ENCODE measurements at places on chromosomes 16 and 17.

GRCh38 chr17:49217651-49218413, 7.3 kb downstream of the ABI3 start:
- peak; percentile 44 for DNase-seq

- no peak for DNase-seq
Observed at GRCh38 chr16:13856398-13856797, 63.6 kb upstream of the ERCC4 start.

GRCh38 chr17:68383443-68384321, 73.6 kb downstream of the WIPI1 start:
- no peak for DNase-seq

- no peak for DNase-seq
Observed at GRCh38 chr16:89842471-89843408, 14.5 kb downstream of the SPIRE2 start.

GRCh38 chr16:87739801-87740200, 26.0 kb downstream of the KLHDC4 start:
- DNase-seq = no peak

DNA sequence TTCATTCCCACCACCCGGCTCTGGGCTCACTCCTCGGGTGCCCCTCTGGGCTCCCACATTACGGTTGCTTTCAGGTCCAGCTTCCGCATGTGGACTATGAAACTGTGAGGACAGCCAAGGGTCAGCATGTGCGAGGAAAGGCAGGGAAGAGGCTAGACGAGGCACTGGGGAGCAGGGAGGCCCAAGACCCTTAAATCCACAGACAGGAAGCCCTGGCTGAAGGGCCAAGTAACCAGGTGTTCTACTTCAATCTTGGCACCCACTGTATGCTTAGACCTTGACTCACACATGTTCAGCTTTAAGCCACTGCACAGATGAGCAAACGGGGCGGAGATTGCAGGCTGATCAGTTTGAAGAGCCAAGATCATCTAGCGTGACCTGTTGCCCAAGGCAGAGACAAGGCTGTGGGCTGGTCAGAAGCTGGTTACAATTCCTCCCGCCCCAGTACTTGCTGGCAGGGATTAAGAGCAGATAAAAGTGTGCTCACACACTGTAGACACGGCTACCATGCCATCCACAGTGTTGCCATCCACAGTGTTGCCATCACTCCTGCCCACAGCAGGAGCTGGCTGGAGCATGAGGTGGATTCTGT, at the start of gene CES4A:
Gene CES4A (plus strand): TSS at position 393 of the 592 bp plus-strand sequence. CDS start 184 bp downstream, at position 577.
- DNase-seq = no peak

- DNase-seq = no peak
Observed at GRCh38 chr17:56600256-56600655, 6.8 kb downstream of the NOG start.

- no peak for DNase-seq
Observed at GRCh38 chr16:58128181-58128631, 975 bp downstream of the CFAP20 start.

DNA sequence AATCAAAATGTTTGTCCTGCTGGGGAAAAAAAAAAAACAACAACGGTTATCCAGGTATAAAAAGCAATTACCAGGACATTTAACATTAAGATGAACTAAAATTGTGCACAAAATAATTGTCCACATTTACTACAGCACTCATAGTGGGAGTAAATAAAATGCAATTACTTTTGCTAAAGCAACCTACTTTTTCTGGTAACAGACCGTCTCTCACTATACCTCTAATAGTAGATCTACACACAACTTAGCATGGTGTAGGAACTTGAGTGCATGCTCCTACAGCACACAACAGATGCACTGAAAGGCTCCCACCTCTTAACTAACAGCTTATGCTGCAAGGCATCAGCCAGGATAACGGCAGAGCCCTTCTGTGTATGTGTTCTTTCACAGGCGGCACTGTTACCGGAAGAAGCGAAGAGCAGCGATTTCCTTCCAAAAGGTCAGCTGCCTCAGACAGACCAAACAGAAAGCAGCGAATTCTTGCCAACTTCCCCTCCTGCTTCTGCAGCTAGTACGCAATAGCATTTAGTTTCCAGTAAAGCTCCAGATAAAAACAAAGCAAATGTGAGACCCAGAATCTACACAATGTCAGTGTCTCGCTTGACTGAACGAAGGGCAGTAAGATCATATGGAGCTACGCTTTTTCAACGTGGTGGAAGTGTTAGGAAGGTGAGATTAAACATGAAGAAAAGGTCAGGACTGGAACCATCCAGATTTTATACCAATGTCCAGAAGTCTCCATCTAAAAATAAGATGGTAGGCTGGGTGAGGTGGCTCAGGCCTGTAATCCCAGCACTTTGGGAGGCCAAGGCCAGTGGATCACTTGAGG, 27.6 kb downstream of the STAT5B start:
- peak; percentile 59 for DNase-seq

- DNase-seq = no peak
Observed at GRCh38 chr17:55237268-55237667, 27.5 kb upstream of the HLF start.

DNA sequence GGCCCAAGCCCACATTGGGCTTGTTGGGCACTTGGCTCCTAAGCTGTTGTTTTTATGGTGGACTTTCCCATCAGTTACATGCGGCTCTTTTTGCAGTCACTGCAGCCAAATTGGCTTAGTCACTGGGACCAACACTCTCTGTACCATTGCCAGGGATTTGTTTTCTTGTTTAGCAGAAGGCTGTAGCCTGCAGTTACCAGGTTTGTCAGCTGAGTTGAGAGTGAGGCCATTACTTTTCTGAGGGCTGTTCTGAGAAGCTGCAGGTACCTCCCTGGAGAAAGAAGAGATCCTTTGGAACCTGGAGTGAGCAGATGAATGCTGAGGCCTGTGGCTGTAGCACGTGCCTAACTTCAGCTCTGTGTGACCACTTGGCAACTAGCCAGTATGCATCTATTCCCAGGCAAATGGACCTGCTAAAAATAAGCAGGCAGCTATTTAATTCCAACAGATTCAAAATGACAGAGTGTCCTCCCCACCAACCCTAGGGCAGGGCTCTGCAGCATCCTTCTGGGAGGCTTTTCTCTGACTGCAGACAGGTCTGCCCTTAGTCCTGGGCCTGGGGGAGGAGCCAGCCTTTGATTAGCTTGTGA, 12.9 kb downstream of the AKAP1 start:
- no peak for DNase-seq

GRCh38 chr16:47262938-47263337, 119.2 kb upstream of the NETO2 start:
- no peak for DNase-seq

DNA sequence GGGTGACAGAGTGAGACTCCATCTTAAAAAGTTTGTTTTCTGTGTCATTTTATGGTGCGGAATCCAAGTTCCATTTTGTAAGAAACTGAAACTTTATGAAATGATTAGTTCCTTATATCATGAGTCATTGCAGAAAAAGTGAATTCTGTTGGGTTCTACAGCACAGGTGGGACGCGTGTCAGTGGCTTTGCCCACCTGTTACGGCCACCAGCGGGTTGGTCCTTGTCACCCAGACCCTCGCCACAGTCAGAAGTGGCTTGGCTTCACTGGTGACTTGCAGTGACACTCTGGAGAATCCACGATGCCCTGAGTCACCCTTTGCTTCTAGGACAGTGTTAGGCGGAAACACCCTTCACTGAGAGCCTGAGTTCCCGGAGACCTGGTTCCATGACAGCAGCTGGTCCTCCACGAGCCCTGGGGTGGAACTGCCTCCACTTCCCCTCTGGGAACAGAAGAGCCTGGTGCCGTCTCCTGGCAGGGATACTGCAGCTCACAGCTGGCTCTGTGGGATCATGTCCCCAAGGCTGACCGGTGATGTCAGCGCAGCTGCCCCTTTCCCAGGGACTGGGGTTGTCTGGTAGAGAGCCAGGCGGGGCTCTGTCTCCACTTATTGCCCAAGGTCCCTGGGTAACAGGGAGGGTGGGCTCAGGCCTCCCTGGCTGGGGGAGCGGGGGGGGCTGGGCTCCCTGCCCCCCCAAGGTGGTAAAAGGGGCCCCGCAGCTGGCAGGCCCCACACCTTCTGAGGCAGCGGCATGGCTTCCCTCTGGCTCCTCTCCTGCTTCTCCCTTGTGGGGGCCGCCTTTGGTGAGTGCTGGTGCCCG, at the start of gene CTRB1:
Gene CTRB1 (plus strand): TSS at position 733 of the 821 bp plus-strand sequence. CDS start 20 bp downstream, at position 753.
- no peak for DNase-seq

GRCh38 chr17:56786989-56787482, 46.7 kb downstream of the C17orf67 start:
- DNase-seq = peak; percentile 5

GRCh38 chr17:7119314-7119713, 4.7 kb upstream of the ASGR2 start:
- DNase-seq = no peak

- peak; percentile 6 for DNase-seq
Observed at GRCh38 chr17:66302761-66303626, 581 bp downstream of the PRKCA start.

DNA sequence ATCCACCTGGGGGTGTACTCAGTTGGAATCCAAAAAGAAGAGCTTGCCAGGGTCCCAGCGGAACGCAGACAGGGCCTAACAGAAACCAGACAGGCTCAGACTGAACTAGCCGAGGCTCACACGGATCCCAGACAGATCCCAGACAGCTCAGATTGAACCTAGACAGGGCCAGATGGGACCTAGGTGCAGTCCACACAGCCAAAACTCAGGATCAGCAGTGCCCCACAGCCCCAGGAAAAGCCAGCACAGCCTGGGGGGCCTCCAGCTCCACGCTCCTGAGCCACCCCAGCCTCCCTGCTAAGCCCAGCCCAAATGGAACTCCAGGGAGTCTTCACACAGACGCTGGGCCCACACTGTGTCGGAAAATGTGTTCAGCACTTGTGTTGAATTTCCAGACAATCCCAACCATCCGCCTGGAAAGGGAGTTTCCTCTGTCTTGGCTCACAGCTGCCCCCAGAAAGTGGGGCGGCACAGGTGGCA, 7.5 kb downstream of the STX1B start:
- no peak for DNase-seq

DNA sequence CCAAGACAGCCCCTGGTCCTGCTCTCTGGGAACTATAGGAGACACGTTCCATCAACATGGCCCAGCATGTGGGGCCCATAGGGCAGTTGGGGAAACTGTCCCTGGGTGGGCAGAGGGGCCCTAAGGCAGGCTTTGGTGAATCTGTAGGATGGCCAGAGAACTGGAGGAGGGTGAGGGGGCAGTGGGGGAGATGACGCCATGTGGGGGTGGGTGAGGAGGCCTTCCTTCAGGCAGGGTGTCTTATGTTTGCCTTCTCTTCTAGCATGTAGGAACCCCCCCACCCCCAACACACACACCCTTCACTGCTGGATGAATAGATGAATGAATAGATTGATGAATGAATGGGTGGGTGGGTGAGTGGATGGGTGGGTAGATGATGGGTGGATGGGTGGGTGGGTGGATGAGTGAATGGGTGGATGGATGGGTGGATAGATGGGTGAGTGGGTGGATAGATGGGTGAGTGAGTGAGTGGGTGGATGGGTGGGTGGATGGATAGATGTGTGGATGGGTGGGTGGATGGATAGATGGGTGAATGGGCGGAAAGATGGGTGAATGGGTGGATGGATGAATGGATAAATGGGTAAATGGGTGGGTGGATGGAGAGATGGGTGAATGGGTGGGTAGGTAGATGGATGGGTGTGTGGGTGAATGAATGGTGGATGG, 2.5 kb upstream of the CBFA2T3 start:
- no peak for DNase-seq

DNA sequence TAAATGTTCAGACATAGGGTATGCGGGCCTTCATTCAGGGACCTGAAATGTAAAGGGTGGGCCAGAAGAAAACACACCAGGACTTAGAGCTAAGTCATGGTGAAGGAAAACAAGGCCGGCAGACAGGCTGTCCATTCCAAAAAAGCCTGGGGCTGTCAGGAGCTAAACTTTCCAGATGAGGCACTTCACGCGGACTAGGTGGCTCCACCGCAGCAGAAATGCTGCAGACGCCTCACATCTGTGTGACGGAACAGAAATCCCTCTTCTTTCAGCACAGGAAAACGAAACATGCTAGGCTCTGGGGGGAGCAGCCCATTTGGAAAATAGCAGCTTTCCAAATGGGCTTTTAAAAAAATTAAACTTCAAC, 88.7 kb downstream of the HS3ST3A1 start:
- DNase-seq = no peak

GRCh38 chr17:12603566-12603965, 62.1 kb upstream of the MYOCD start:
- no peak for DNase-seq

- DNase-seq = no peak
Observed at GRCh38 chr17:66564992-66565465, 262.6 kb downstream of the PRKCA start.

- DNase-seq = no peak
Observed at GRCh38 chr16:22375117-22375962, 921 bp upstream of the CDR2 start.

- no peak for DNase-seq
Observed at GRCh38 chr16:75392906-75393305, 40.4 kb downstream of the CFDP1 start.

GRCh38 chr17:18246880-18247612, 11.5 kb downstream of the FLII start:
- no peak for DNase-seq

DNA sequence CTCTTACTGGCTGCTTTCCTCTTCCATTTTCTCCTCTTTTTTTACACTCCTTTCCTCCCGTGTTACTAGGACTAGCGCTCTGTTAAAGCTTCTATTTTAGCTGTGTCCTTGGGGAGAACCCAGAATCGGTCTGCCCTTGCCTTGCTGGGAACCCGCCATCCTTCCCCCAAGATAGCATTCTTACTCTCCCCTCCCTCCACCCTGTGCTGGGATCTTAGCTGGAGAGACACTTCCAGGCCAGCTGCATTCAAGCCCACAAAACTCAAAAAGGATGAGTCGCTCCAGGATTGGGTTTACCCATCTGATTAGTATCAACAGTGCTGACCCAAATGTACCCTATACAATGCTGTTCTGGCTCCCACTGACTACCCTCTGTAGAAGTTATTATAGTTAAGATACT, 200.5 kb upstream of the ASIC2 start:
- no peak for DNase-seq

DNA sequence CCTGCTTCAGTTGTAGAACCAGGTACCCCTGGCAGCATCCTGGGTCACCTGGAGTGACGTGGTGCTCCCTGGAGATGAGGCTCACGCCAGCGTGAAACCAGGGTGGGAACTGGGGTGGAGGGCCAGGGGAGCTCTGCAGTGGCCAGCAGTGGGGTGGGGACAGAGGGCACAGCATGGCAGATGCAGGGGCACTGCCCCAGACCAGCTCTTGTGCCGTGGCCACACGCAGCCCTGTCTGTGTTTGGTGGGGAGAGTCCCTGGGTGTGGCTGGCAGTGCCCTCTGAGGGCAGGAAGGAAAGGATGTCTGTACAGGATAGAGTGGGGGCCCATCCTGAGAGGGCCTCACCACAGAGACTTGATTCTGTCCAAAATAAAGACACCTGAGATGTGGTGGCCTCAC, 24.5 kb downstream of the ZNF750 start:
- DNase-seq = no peak

DNA sequence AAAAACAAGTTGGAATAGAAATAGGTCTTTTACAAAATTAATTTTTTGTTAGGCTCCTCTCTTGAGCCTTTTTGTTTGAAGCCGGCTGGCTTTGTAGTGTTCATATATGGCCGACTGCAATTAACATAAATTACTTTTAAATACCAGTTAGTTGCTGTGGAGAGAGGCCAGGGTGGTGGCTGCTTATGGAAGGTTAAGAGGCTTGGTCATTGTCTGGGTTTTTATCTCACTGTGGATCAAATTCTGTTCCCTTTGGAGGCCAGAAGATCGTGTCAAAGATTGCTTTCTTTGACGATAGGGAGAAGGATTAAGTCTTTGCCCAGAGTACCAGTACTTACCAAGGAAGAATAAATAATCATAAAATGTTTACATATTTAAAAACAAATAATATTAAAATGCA, 39.9 kb downstream of the MSI2 start:
- DNase-seq = no peak

Measured in stimulated activated CD4-positive, alpha-beta T cell treated with anti-CD3 and anti-CD28 coated beads, Interleukin-15, amount 100 ng/mL, for 1 hour (primary cell).